ENCODE measurements at places on chromosomes 11 and 22.

DNA sequence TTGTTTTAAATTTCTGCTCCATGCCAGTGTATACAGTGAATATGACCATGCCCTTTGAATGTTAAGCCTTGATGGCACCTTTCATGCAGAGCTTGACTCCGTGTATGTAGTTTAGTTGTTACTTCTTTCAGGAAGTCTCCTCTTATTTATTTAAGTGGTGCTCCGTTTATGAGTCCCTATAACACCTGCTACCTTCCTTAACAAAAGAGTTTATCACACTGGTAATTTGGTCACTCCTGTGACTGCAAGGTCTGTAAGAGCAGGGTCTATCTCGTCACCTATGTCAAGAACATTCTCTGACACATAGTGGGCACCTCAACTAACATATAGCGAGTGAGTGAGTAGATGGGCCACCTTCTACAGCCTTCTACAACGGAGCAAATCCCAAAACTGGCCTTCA, 152.5 kb downstream of the CCDC34 start:
- DNase-seq, result no peak

GRCh38 chr11:70029115-70029860, 48.8 kb upstream of the ANO1 start:
- DNase-seq, result no peak

DNA sequence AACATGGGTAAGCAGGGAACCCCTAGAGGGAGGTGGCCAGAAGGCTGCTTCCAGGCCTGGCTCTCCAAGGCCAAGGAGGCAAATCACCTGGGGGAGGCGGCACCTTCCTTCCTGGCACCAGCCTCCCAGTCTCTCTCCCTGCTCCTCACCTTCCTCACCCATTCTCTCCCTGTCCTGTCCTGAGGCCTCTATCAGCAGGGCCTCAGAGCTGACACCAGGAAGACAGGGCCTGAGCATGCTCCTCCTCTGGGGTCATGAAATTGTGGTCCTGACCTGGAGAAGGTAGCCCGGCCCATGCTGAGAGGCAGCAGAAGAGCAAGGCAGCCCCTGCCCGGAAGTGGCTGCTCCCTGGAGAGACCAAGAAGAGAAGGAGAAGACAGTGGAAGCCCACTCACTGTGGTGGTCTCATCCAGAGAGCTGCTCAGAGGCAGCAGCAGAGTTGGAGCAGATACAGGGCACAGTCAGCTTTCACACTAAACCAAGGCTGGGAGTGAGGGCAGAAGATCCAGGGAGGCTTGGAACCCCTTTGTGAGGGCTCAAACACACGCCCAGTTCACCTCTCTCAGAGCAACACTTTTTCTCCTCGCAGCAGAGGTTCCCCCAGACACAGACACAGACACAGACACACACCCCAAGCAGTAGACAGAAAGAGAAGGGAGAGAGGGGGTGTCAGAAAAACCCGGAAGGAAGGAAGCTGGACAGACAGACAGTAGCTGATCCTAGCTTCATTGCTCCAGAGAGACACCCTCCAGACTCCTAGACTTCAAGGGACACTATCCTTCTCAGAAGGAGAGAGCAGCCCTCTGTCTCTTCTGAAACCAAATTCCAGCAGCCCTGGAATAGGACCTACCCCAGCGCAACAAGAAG, 1.8 kb downstream of the BCL9L start:
- DNase-seq, result no peak

GRCh38 chr11:2791521-2792380, 92.0 kb upstream of the KCNQ1OT1 start:
- no peak for DNase-seq

GRCh38 chr22:46150655-46151477, 540 bp downstream of the PPARA start:
- DNase-seq, result no peak

DNA sequence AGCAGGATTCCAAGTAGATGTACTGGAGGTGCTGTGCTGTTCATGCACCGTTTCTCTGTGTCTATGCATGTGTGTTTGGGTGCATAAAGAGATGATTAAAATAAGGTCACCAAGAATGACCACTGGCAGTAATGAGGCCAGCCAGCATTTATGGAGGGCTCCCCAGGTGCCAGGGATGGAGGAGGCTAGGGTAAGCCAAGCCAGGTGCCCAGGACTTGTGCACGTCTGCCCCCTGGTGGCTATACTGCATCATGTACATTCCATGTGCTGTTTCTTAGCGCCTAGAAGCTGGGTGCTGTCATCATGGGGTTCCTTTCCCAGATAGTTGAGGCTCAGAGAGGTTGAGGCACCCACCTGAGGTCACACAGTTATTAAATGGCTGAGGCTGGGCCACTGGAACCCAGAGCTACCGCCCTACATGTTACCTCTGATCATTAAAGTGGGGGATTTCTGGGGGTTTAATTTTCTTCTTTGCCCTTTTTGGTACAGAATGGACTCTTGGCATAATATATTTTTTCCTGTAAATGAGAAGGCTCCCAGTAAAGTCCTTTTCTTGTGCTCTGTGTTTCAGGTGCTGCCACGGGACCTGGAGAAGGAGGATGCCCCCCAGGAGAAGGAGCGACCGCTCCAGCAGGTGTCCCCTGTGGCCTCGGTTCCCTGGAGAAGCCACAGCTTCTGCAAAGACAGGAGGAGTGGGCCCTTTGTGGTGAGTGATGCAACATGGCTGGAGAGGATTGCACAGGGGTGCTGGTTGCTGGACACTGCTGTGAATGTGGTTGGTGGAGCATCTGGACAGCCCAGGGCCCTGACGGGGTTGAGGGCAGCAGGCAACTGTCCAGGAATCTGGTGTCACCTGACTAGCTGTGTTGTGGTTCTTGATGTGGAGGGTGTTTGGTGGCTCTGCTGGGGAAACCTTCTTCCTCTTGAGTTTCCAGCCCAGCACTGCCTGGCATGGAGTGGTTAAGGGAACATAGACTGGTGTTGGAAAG, 96.4 kb downstream of the KIAA1671 start:
- peak; percentile 37 for DNase-seq

DNA sequence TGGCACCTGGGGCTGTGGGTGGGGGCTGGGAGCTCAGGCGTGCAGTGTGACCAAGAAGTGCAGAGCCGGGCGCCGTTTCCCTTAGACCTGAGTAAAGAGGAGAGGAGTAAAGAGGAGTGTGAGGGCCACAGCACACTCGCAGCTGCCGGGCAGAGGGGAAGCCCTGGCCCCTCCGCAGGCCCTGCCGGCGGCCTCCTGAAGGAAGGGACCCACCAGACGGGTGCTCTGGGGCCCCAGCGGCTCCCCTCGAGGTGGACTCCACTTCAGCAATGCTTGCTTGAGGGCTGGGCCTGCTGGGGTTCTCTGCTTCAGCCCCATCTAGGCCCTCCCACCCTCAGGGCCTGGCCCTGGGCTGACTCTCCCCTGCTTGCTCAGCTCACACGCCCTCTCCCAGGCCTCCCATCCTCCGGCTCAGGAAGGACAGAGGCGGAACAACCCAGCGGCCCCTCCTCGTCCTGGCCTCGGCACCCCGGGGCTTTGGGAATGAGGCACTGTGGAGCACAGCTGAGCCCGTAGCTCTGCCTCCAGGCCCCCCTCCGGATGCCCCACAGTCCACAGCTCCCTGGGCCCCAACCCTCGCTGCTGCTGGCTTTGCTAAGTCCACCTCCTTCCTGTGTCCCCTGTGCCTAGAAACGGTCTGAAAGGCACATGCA, 1198.7 kb downstream of the BRD1 start:
- DNase-seq, result no peak

GRCh38 chr22:26985931-26986782, 328.8 kb downstream of the MIAT start:
- DNase-seq, result no peak

GRCh38 chr22:43570531-43571165, 158.8 kb downstream of the MPPED1 start:
- no peak for DNase-seq

DNA sequence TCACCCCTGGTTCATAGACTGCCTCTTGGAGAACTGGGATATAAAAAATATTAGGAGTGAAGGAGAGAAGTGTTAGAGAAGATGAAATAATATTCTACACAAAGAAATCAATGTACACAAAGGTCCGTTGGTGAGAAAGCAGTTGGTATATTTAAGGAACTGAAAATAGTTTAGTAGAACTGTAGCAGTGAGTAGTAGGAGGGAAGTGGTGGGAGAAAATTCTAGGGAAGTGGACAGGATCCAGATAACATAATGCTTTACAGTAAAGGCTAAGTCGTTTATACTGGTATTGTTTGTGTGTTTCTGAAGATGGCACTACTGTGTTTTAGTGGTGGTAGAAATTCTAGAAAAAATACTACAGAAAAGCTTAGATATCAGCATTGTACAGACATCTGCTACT, 120.8 kb upstream of the CHORDC1 start:
- no peak for DNase-seq

DNA sequence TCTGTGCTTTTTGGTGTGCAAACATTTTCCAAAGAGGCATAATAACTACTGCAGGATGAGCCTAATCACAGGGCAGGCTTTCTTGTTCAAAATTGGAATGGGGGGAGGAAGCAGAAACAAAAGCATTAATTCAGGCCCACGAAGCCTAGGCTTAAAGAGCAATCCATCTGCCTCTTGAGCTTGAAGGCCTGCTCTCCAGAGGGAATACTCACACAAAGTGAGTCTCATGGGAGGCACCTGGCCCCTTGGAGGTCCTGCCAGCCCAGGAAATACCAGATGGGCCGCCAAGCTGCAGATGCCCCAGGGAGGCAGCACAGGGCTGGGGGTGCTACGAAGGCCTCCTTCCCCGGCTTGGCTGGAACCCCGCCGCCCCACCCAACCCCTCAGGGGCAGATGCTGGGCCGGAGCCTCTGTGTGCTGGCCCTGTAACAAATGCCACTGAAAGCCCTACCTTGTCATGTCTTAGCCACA, 39.3 kb upstream of the COMT start:
- DNase-seq, result peak; percentile 50

GRCh38 chr11:86232556-86232955, 12.0 kb upstream of the EED start:
- no peak for DNase-seq

DNA sequence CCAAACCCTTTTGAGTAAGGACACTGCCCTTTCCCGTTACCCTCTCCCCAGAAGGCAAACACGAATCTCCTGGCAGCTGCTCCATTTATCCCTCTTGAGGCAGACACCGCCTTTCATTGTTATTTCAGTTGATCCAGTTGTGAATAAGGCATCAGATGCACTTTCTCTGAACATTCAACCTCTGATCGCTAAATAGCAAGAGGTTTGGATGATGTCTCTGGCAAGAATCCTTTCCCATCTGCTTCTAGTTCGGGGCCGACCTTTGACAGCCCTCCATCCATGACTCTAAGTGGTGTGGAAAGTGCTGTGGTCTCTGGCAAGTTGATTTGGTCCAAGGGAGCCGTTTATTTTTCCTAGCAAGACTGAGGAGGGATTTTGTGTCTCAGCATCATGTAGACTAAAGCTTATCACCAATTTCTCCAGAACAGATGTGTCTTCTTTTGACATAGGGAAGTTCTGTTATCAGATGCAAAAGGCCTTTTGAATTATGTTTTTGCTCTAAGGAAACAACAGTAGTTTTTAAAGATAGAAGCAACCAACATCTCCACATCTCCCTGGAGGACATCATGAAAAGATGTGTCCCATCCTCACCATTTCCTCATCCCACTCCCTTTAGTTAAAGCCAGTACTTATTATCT, 123.6 kb downstream of the CCDC34 start:
- no peak for DNase-seq

DNA sequence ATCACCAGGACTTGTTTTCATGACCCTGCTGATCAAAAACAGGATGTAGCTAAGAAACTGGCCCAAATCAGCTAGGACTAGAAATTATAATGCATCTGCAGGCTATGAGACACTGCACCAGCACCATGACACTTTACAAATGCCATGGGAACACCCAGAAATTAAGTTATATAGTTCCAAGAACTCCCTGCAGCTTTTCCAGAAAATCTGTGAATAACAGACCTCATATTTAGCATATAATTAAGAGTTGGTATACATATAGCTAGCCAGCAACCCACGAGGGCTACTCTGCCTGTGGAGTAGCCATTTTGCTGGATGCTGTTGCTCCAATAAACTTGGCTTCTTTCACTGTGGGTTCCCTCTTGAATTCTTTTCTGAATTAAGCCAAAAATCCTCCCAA, 101.0 kb downstream of the PGR start:
- DNase-seq, result no peak

DNA sequence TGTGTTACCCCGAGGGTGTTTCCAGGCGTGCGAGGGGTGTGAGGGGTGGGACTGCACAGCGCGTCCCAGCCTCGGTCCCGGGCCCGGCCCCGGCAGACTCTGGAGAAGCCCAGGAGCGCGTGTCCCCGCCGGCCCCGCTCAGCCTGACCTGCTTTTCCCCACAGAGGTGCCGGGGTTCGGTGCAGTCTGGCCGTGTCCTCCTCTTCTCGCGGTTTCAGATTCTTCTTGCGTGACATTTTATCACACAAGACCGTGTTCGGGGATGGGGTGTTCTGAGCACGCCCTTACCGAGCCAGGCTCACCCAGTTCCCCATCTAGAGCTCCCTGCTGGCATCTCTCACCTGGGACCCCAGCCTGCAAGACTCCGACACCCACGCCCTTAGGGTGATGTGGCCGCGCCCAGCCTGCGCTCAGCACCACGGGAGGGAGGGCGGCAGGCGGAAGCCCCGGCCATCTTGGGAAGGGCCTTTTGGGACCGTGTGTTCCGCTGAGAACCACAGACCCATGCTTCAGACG, 775.6 kb downstream of the BRD1 start:
- DNase-seq, result no peak

- DNase-seq, result peak; percentile 7
These were observed 571.8 kb downstream of the OPCML start for GRCh38 chr11:132960273-132961078.

GRCh38 chr11:88739524-88739923, 326.3 kb downstream of the GRM5 start:
- no peak for DNase-seq

DNA sequence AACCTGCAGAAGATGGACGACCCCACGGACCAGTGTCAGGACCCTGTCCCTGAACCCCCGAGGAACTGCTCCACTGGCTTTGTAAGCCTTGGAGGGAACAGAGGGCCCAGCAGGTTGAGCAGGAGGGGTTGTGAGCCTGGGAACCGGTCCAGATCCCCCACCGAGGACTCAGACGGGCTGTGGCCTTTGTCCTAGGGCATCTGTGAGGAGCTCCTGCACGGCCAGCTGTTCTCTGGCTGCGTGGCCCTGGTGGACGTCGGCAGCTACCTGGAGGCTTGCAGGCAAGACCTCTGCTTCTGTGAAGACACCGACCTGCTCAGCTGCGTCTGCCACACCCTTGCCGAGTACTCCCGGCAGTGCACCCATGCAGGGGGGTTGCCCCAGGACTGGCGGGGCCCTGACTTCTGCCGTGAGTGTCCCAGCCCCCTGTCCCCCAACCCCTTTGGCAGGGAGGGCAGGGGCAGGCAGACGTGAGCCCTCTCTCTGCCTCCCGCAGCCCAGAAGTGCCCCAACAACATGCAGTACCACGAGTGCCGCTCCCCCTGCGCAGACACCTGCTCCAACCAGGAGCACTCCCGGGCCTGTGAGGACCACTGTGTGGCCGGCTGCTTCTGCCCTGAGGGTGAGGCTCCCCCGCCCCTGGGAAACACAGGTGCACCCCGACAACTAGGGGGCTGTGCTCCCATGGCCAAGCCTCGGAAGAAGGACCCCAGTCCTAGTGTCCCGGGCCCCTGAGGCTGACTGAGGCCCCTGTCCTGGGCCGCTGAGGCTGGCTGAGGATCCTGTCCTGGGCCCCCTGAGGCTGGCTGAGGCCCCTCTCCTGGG, 6.4 kb downstream of the MUC5AC start:
- no peak for DNase-seq

- peak; percentile 53 for DNase-seq
These were observed 29.2 kb downstream of the SC5D start for GRCh38 chr11:121321614-121322243.
